ENCODE measurements at places on chromosomes 6 and 20. TPM values are rescaled to one million over a fixed set of nuclear protein-coding genes. Genes with fewer than 3 reads are reported as not detected.

SOBP gene
- total RNA-seq: 1.9 TPM

NRSN1 gene
- total RNA-seq: not detected

ULBP1 gene
- total RNA-seq: 0.86 TPM

CRISP3 gene
- total RNA-seq: not detected

CST8 gene
- not detected for total RNA-seq

ENTPD6 gene
- total RNA-seq: 58.9 TPM

BMP5 gene
- total RNA-seq: not detected

C20orf202 gene
- total RNA-seq: not detected

NELFCD gene
- total RNA-seq: 66.9 TPM

DDAH2 gene
- total RNA-seq: 45.7 TPM
